ENCODE measurements at places on chromosomes 13 and 19.

DNA sequence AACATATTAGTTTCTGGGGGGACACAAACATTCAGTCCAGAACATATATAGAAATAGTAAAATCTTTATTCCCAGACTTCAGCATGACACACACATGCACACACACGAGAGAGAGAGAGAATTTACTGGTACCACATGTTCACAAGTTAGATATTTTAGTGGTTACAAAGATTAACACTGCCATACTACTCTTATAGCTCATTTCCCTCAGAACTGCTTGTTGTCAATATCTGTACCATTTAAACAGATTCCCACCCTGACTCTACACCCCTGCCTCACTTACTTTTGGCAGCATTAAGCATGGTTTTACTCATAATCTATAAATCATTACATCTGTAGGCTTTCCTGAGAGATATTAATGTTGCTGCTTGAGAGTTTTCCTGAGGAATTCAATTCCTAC lies 524.7 kb upstream of the HTR2A start:
- no peak for DNase-seq

GRCh38 chr13:30172593-30173302 lies 134.6 kb downstream of the KATNAL1 start:
- peak; percentile 60 for DNase-seq

GRCh38 chr13:80082396-80083080 lies 258.4 kb downstream of the SPRY2 start:
- DNase-seq: no peak

- no peak for DNase-seq
These were observed 87.7 kb downstream of the SLITRK1 start for GRCh38 chr13:83794583-83794982.

- DNase-seq: no peak
These were observed 186.1 kb downstream of the GPC6 start for GRCh38 chr13:93412676-93413075.

Data from KBM-7 (cell line).